Right cardiac atrium (tissue), 5 donors: ENCODE measurements at places on chromosomes 7 and 10. TPM values are rescaled to one million over a fixed set of nuclear protein-coding genes. Genes with fewer than 3 reads are reported as not detected.

CCDC3 gene
- 14.6 TPM for polyA plus RNA-seq

ZNF32 gene
- polyA plus RNA-seq, result 86.3 TPM

OR2A1 gene
- polyA plus RNA-seq, result 0.02 TPM

DPP6 gene
- 0.07 TPM for polyA plus RNA-seq

STOX1 gene
- 0.25 TPM for polyA plus RNA-seq

TLX1 gene
- 0.52 TPM for polyA plus RNA-seq

CRPPA gene
- polyA plus RNA-seq, result 2.3 TPM

PLCE1 gene
- polyA plus RNA-seq, result 6.0 TPM

CALHM3 gene
- polyA plus RNA-seq, result not detected

UNC5B gene
- polyA plus RNA-seq, result 12.4 TPM

CNOT4 gene
- polyA plus RNA-seq, result 9.9 TPM

COBL gene
- polyA plus RNA-seq, result 27.0 TPM

CPN1 gene
- not detected for polyA plus RNA-seq

EPO gene
- not detected for polyA plus RNA-seq

CDNF gene
- polyA plus RNA-seq, result 4.5 TPM

KLF14 gene
- polyA plus RNA-seq, result 0.09 TPM

PRSS1 gene
- 0.27 TPM for polyA plus RNA-seq

CDK14 gene
- polyA plus RNA-seq, result 10.7 TPM

MGAM2 gene
- 0.02 TPM for polyA plus RNA-seq

PRRT4 gene
- 1.1 TPM for polyA plus RNA-seq

DKK1 gene
- polyA plus RNA-seq, result 0.18 TPM

SLC29A3 gene
- 1.4 TPM for polyA plus RNA-seq

HEPACAM2 gene
- polyA plus RNA-seq, result not detected

GTF2I gene
- 34.9 TPM for polyA plus RNA-seq

GDF10 gene
- polyA plus RNA-seq, result 2.2 TPM

SAMD9L gene
- 2.8 TPM for polyA plus RNA-seq

GCK gene
- polyA plus RNA-seq, result 17.4 TPM

MYH16 gene
- polyA plus RNA-seq, result not detected

GRK5 gene
- polyA plus RNA-seq, result 31.3 TPM

TMEM273 gene
- 23.6 TPM for polyA plus RNA-seq

ELFN1 gene
- 9.1 TPM for polyA plus RNA-seq

PRKCQ gene
- 0.05 TPM for polyA plus RNA-seq

NPFFR1 gene
- 0.02 TPM for polyA plus RNA-seq

SMKR1 gene
- polyA plus RNA-seq, result 0.16 TPM

C7orf57 gene
- not detected for polyA plus RNA-seq

EBLN1 gene
- polyA plus RNA-seq, result not detected

CNPY1 gene
- polyA plus RNA-seq, result not detected

PMS2 gene
- 3.1 TPM for polyA plus RNA-seq

C10orf53 gene
- polyA plus RNA-seq, result not detected

ENKUR gene
- not detected for polyA plus RNA-seq

EIF5AL1 gene
- polyA plus RNA-seq, result 0.45 TPM

AKR1C4 gene
- polyA plus RNA-seq, result not detected

SPDYE2 gene
- polyA plus RNA-seq, result 0.09 TPM

TMEM236 gene
- 0.27 TPM for polyA plus RNA-seq

WDFY4 gene
- polyA plus RNA-seq, result 0.57 TPM

CALML3 gene
- not detected for polyA plus RNA-seq

PRR15 gene
- 0.79 TPM for polyA plus RNA-seq

ARMC3 gene
- polyA plus RNA-seq, result not detected

TAF3 gene
- 4.7 TPM for polyA plus RNA-seq
